Aorta (tissue), 5 donors: ENCODE measurements at places on chromosomes 5 and 9.
A peak's percentile ranks its signal among the peaks of the same experiment; 100 is the strongest.

- H3K27me3 ChIP-seq, result no peaks in the 10 kb centered on the region
- no peaks in the 10 kb centered on the region for H3K36me3 ChIP-seq
- no peaks in the 10 kb centered on the region for H3K4me1 ChIP-seq
- H3K4me3 ChIP-seq, result no peak overlapping the region
- no peak for DNase-seq
These were observed 489.1 kb downstream of the CSNK1G3 start for GRCh38 chr5:124001036-124001615.

GRCh38 chr9:37693260-37693659 lies 42.5 kb downstream of the FRMPD1 start:
- no peaks in the 10 kb centered on the region for H3K36me3 ChIP-seq
- no peaks in the 10 kb centered on the region for H3K4me1 ChIP-seq
- DNase-seq, result no peak
- H3K27me3 ChIP-seq, result no peaks in the 10 kb centered on the region
- no peak overlapping the region for H3K4me3 ChIP-seq

DNA sequence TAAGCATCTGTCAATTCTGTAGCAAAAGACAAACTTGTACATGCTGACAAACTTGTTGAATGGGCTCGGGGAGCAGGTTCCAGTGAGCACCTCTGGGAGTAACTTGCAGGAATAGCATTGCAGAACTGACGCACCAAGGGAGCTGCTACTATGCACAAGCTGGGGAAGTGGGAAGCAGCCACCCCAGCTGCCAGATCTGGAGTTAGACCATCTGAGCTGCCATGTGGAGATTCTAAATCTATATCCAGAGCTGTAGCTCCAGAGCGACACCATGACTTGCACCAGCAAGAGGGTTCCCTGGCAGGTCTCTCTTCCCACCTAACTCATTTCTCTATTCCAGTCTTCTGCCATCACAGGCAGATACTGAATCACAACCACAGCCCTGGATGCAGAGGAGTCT lies 346.0 kb upstream of the PANK3 start:
- H3K4me3 ChIP-seq, result no peak overlapping the region
- no peak overlapping the region for H3K27ac ChIP-seq

DNA sequence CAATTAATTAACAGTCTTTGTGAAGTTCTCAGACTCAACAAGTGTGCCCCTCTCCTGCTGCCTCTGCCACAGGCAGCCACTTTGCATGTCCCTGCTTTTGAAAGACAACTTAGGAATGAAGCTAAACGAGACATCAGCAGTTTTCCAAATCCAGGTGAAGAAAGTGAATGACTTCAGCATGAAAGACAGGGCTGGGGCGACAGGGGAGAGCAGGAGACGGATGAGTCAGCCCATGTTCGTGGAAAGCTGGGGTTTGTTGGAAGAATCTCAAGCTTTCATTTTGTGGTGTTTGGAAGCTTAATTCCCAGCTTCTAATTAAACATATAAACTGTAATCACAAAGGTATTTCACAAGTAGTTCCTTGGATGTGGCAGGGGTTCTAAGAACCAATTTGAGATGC lies 207.8 kb upstream of the MAP3K1 start:
- no peak for DNase-seq
- H3K27me3 ChIP-seq, result no peaks in the 10 kb centered on the region
- H3K4me1 ChIP-seq, result no peaks in the 10 kb centered on the region
- no peak overlapping the region for H3K27ac ChIP-seq

DNA sequence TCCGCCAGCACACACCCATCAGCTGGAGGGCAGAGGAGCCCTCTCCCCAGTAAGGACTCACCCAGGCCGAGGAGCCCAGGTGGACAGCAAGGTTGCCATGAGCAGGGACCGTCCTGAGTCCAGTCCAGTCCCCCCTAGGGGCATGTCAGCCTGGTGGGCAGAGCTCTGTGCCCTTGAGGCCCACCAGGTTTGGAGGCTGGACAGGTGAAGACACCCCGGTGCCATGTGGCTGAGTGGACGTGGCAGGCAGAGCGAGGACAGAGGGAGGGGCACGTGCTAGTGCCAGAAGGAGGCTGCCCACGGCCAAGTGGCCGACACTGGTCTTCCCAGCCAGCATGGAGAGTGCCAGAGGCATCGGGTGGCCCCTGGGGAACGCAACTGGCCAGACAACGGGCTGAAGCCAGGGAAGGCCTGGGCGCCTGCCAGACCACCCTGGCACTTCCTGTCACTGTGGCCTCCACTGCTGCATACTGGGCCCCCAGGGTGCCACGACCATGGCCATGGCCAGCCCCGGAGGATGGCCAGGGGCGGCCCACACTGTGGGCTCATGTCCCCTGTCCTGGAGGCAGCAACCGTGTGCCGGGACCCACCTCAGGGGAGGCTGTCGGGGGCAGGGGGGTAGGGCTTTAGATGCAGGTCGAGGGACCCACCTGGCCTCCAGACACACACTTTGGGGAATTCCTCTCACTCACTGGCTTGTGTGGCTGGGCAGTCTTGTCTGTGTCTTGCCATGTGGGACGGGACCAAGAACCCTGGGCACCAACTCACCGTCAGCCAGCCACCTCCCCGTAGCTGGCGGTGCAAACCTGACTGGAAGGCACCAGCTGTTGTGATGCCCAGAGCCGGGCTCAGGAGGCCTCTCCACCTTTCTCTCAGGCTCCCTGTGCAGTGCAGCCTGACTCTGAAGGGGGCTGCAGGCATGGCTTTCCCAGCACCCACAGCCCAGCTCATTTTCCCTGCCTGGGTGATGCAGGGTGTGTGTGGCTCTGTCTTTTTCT lies 42.3 kb upstream of the LPCAT1 start:
- no peaks in the 10 kb centered on the region for H3K4me1 ChIP-seq
- no peaks in the 10 kb centered on the region for H3K27me3 ChIP-seq
- H3K36me3 ChIP-seq, result no peaks in the 10 kb centered on the region
- H3K4me3 ChIP-seq, result no peak overlapping the region

DNA sequence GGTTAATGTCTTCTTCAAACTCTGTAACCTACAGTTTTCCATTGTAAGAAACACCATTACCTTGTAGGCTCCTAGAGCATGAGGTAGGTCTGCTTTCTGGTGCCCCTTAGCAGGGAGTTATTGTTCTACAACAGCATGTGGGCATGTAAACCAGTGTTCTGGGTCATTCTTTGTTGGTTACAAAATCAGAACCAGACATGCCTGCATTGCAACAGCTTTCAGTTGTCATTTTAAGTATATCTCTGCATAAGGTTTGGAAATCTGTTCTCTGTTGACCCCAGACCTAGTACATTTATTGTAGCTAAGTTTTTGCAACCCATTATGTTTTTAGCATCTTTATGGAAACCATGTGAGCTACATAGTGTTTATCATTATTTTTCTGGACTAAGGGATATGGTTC lies 10.9 kb downstream of the RGMB start:
- H3K27ac ChIP-seq, result no peak overlapping the region
- no peak for DNase-seq
- peaks cover 2% of the 10 kb centered on the region for H3K4me1 ChIP-seq
- H3K4me3 ChIP-seq, result no peak overlapping the region
- H3K36me3 ChIP-seq, result no peaks in the 10 kb centered on the region

GRCh38 chr9:3828495-3828894 lies 302.7 kb upstream of the RFX3 start:
- no peak for DNase-seq
- no peaks in the 10 kb centered on the region for H3K36me3 ChIP-seq
- no peak overlapping the region for H3K27ac ChIP-seq
- H3K4me3 ChIP-seq, result no peak overlapping the region
- no peaks in the 10 kb centered on the region for H3K4me1 ChIP-seq
- no peaks in the 10 kb centered on the region for H3K27me3 ChIP-seq

DNA sequence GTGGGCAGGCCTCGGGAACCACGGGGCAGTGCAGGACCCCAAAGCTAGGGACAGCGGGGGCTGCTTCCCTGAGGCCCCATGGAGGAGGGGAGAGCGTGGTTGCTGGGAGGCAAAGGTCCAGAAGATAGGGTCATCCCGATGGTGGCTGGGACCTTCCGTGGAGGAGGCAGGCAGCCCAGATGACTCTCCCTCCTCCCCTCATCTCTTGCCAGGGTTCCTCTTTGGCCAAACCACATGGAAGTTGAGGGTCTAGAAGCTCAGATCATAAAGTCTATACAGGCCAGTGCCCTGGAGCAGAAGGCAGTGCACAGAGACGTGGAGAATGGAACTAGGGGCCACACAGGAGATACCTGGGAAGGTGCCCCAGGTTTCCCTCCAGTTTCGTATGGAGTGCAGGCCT lies 22.6 kb downstream of the DAB2IP start:
- no peaks in the 10 kb centered on the region for H3K4me1 ChIP-seq
- no peak overlapping the region for H3K4me3 ChIP-seq
- peak; percentile 18 for DNase-seq
- H3K36me3 ChIP-seq, result no peaks in the 10 kb centered on the region
- no peak overlapping the region for H3K27ac ChIP-seq

DNA sequence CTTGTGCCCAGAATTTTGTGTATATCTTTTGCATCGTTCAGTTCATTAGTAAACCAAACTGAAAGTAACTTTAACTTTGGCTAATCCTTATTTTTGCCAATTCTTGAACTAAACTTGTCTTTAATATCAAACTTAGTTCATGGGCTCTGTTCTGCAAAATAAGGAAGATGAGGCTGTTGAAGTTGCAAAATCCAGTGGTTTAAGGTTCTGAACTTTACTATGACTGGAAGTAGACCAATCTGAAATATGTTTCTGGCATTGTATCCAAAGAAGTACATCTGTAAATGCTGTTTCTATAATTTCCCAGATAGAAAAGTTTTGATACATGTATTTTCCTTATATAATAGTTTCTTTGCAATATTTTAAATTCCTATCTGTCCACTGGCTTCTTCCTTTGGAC lies 238.1 kb downstream of the CETN3 start:
- H3K27me3 ChIP-seq, result no peaks in the 10 kb centered on the region
- no peak overlapping the region for H3K4me3 ChIP-seq
- no peak overlapping the region for H3K27ac ChIP-seq
- no peak for DNase-seq
- no peaks in the 10 kb centered on the region for H3K36me3 ChIP-seq
- peaks cover 7% of the 10 kb centered on the region for H3K4me1 ChIP-seq
